Stimulated activated CD4-positive, alpha-beta T cell treated with anti-CD3 and anti-CD28 coated beads, TNF-alpha, amount 100 ng/mL, for 24 hours (primary cell): ENCODE measurements at places on chromosomes 6 and 20.

GRCh38 chr6:13425270-13425873 is 62.0 kb downstream of the GFOD1 start:
- DNase-seq, result no peak

DNA sequence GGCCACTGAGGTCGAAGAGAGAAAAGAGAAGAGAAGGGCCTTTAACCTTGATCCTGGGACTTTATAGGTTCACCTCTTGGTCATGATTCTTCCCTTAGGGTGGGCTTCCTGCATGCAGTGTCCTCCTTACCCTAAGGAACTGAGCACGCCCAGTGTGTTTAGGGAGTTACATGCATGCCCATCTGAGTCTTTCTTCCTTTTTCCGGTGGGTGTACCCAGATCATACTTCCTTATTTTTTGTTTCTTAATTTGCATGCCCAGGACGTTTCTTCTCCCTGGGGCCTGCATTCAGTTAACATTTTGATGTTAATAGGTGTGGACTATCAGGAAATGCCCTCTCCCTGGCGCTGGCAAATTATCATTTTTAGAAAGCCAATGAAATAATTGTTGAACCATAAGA is 91.5 kb downstream of the HTR1B start:
- no peak for DNase-seq

DNA sequence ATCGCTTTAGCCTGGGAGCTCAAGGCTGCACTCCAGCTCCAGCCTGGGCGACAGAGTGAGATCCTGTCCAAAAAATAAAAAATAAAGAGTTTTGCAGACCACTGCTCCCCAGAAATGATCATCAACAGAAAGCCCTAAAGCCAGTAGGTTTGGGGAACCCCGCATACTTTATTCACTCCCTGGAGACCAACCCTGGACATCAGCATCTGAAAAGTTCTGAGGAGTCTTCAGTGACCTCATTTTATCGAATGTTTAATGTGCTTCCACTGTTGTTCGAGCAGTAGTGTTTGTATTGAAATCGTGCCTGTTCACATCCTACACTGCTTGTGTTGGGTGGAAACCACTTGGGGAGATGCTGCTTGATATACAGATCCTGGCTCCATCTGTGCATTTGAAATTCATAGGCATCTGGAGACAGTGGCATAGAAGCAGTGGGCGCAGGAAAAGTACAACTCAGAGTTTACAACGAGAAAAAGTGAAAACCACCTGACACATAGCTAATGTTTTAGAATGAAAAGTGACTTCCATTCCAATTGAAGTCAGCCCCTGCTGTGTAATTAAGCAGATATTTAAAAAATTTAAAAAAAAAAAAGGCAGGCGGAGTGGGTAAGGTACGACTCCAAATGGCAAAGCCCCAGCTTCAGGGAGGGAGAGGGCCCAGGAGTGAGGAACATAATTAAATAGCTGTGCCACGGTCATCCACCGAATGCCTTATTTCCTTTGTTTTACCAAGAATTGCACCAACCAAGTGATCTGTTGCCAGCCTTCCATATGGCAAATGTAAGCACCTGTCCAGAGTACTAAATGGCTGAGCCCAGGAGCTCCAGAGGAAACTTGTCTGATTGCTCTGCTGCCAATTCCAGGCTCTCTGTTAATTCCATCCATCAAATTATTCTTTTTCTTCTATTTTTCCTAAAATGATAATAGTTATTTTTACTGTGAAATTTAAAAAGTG is 100.4 kb upstream of the NAA20 start:
- no peak for DNase-seq

DNA sequence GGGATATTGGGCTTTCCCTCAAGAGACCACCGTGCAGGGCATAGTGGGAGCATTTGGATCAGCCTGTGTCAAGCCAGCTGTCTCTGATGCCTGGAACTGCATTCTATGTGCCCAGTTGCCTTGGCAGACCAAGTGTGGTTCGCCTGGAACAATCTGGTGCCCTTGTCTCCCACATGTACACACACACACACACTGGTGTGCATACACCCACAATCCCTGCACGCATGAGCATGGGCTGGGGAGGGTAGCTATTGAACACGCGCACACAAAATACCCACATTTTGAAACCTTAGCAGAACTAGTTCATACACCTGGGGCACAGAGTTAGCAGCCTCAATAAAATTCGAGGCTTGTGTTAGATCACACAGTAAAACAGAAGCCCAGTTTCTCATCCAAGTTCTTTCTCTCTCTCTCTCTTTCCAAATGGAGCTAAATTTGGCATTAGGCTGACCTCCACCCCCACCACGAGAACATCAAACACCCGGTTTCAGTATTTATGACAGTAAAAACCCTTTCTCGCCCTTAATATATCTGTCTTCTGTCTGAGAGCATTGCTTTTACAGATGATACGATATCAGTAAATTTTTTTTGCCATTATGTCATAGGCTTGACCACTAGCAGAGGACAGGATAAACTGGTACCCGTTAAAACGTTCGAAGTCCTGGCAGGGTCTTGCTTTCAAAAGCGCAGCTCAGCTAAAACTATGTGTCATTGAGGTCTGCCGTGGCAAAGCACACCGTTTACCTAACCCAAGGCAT is 18.2 kb upstream of the NFATC2 start:
- DNase-seq, result no peak

GRCh38 chr20:33640287-33640686 is 21.8 kb upstream of the C20orf144 start:
- no peak for DNase-seq

GRCh38 chr20:59193325-59193724 is 29.7 kb downstream of the ZNF831 start:
- DNase-seq, result no peak

- DNase-seq, result peak; percentile 27
These were observed 138.9 kb downstream of the TMEM242 start for GRCh38 chr6:157184202-157185015.

GRCh38 chr6:44078827-44079671 is 48.2 kb downstream of the MRPL14 start:
- DNase-seq, result peak; percentile 52
